ENCODE measurements at places on chromosomes 3 and 15.

DNA sequence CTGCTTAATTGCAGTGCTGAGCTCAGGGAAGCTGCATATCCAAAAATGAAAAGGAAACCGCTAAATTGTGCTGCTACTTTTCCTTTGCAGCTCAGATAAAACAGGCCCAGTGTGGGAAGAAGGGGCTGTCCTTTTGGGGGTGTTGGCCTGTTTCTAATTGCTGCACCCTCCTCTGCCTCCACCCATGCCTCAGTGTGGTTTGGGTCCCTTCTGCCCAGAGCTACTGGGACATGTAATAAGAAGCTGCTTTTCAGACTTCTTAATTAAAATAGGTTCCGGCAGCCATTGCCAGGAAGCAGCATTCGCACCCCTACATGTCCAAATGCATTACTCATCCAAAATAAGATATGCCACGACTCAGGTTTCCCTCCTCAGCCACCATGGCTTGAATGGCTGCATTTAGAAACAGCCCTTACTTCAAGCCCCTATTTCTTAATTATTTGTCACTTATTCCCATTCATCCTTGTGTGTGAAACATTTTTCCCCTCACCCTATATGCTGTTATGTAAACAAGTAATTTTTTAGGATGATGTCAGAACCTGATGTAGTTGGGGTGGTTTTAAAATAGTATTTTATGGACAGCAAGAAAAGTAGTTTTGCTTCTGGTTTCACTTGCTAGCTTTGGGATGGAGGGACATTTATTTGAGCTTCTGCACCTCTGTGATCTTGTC is 235.9 kb upstream of the CTDSPL start:
- no peak for DNase-seq

- DNase-seq = no peak
Observed at GRCh38 chr3:197022405-197023231, 7.0 kb downstream of the MELTF start.

GRCh38 chr3:8932507-8932906 is 30.8 kb downstream of the RAD18 start:
- DNase-seq = no peak

- no peak for DNase-seq
Observed at GRCh38 chr3:38645076-38645475, 4.4 kb downstream of the SCN5A start.

GRCh38 chr15:86089422-86089821 is 9.8 kb downstream of the AGBL1 start:
- DNase-seq = no peak

- DNase-seq = no peak
Observed at GRCh38 chr3:112671930-112672715, 31.2 kb upstream of the CCDC80 start.

- no peak for DNase-seq
Observed at GRCh38 chr3:193165431-193166120, 75.4 kb upstream of the PLAAT1 start.

DNA sequence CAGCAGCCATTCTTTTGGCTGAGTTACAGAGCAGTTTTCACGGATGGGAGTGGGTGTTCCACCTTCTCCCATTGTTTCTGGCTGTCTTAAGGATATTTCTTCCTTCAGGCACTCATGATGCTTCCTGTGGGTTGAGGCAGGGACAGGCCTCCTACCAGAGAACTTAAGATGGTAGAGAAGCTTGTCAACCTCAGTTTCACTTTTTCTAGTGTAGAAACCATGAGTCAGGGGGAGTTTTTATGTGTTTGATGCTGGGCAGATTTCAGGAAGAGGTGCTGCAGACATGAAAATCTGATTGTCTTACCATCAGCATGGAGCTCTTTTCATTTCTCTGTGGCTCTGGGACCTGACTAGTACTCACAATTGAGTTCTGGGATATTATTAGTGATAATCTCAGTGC is 48.7 kb upstream of the VEPH1 start:
- no peak for DNase-seq

GRCh38 chr3:12825156-12825555 is 16.2 kb downstream of the RPL32 start:
- DNase-seq = no peak

GRCh38 chr15:63042877-63043334 is 359 bp downstream of the TPM1 start:
- DNase-seq = no peak

DNA sequence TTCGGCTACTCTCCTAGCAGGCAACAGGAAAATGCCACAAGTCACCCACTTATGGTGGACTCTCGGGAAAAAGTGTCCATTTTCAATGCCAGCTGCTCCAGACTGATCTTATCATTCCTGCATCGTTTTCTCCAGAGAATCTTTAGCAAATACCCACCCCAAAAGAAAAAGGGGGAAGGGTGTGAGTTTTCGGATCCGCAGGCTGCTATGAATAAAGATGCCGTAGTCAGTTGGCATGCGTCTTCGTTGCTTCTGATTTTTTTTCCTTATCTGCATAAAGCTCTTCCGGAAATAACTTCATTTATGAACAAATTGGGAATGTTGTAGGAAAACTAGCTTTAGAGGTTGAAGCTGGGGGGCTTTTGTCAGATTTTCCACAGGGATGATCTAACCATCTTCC is 22.4 kb upstream of the VILL start:
- DNase-seq = no peak

DNA sequence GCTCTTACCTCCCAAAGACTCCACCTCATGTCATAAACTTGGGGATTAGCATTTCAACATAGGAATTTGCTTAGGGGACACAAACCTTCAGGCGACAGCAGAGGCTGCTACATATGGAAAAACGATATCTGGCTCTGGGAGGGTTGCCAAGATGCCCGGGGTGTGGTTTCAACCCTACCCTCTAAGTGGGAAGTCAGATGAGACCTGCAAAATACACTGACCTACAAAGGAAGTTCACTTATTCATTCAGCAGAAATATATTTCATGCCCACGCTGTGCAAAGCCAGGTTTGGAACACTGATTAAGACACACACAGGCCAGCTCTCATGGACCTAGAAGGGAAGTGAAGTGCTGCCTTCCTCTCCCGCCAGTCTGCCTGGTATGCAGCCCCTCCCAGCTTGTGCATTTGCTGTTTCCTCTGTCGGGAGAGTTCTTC is 239.3 kb downstream of the FEZF2 start:
- no peak for DNase-seq

GRCh38 chr3:1179146-1179545 is 86.3 kb downstream of the CNTN6 start:
- no peak for DNase-seq

- no peak for DNase-seq
Observed at GRCh38 chr15:73607843-73608242, 25.3 kb downstream of the NPTN start.

- DNase-seq = no peak
Observed at GRCh38 chr3:175606650-175607318, 747.6 kb downstream of the NAALADL2 start.

GRCh38 chr3:99777210-99777549 is 40.5 kb upstream of the CMSS1 start:
- no peak for DNase-seq

DNA sequence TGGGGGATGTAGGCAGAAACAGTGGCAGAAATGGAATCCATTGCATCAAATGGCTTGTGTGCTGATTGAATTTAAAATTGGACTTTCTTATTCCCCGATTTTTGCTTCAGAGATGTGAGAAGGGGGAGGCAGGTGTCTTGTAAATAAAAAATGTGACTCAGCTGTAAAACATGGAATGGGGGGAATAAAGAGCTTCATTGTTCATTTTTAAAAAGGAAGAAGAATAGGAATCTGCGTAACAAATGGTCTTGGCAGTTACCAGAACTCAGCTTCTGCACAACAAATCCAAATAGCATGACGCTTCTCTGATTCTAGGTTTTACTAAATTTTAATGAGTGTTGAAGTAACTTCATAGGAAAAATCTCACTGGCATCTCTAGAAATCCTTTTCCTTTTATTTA is 323.9 kb upstream of the GBE1 start:
- no peak for DNase-seq

GRCh38 chr15:81398910-81399551 is 25.0 kb upstream of the TMC3 start:
- no peak for DNase-seq

DNA sequence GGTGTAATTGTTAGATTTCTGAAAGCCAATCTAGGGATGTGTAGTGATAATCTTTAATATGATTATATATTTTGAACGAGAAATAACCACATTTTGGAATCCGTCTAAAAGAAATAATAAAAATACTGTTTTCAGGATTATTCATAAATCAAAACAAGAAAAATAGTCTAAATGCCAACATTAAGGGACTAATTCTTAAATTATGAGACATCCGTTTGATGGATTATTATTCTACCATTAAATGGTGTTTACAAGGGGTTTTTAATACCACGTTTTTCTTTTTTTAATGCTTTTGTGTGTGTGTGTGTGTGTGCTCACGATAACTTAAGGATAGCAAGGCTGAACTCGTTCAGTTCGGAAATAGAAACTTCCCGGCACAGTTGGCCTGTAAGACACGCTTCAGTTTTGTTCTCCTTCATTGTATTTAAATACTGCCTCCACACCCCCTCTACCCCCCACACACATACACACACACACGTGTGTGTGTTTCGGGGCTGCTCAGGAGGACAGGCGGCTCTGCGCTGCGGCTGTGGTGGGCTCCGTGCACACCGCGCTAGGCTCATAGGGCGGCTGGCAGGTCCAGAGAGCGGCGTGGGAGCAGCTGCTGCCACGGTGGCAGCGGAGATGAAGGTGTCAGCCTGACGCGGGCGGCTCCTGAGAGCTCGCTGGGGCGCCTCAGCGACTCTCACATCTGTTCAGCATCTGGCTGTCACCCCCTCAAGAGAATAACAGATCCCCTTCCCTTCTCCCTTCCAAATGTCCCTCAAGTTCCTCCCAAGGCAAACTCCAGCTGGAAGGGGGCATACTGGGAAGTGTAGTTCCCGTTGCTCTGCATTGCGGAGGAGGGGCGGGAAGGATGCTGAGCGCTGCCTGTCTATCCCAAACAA is 23.0 kb upstream of the ANP32A start:
- DNase-seq = peak; percentile 14

DNA sequence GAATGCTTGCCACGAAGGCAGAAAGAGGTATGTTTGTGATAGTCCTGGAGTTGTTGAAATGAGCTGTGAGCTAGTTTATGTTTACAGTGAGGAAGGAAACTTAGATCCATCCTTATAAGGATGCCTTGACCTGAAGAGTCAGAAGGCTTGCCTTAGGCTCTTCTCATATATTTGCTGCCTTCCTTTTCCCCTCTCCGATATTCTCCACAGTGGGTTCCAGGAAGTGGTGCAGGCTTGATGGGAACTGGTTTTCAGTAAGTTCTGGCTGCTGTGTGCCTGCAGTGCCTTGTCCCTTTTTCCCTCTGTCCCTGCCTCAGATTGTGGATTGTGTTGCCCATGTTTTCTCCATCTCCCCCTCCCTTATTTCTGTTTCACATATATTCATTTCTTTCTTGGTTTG is 287.3 kb upstream of the UBE2E1 start:
- no peak for DNase-seq

- no peak for DNase-seq
Observed at GRCh38 chr3:40951636-40952035, 247.7 kb upstream of the CTNNB1 start.

GRCh38 chr3:12503126-12503957 is 19.1 kb downstream of the TSEN2 start:
- DNase-seq = no peak

GRCh38 chr3:28597452-28597851 is 248.8 kb upstream of the AZI2 start:
- DNase-seq = no peak

- DNase-seq = no peak
Observed at GRCh38 chr3:73257186-73257585, 195.7 kb downstream of the EBLN2 start.

- DNase-seq = no peak
Observed at GRCh38 chr3:171245796-171246765, 214.1 kb downstream of the TNIK start.

GRCh38 chr3:137081711-137082110 is 123.9 kb downstream of the IL20RB start:
- no peak for DNase-seq

DNA sequence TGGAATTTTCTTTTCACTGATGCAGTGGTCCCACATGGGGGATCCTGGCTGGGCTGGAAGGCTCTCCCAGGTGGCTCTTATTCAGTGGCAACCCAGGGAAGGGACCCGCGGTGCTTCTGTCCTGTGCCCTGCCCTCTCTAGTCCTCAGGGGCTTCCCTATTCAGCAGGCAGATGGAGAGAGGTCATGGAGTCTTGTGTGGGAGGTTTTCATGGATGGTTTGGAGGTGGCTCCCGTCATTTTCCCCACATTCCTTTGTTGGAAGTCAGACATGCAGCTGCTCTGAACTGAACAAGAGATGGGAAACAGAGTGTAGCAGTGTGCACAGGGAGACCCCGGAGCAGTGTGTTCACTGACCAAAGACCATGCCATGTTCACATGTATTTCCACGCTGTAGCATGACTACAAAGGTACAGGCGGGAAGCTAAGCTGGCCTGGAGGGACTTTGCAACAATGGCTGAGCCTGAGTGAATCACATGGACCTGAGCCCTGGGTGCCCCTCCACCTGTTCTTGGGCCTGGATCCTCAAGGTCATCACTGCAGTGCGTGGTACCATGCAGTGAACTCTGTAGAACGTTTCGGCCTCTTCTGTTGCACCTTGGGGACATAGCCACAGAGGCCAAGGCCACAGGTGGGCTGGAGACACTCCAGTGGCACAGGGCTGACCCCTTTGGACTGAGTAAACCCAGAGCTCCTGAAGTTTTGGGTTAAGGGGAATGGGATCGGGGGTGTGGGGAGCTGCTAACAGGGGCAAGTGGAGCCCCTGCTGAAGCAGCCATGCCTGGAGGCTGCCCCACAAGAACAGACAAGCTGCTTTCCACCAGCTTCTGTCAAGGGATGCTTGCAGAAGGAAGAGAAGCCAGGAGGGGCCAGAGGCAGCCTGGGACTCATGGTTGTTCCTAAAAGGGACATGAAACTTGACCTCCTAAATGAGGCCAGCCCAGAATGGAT is 123.0 kb downstream of the ASB7 start:
- no peak for DNase-seq

GRCh38 chr15:71496336-71496955 is 313.9 kb upstream of the NR2E3 start:
- DNase-seq = no peak

DNA sequence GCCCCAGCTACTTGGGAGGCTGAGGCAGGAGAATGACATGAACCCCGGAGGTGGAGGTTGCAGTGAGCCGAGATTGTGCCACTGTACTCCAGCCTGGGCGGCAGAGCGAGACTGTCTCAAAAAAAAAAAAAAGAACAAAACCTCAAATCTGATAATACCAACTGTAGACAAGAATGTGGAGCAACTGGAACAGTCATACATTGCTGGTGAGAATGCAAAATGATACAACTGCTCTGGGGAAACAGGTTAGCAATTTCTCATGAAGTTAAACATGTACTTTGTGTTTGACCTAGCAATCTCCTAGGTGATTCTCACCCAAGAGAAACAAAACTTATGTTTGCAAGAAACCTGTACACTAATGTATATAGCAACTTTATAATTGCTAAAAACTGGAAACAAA is 4.4 kb upstream of the VHL start:
- no peak for DNase-seq

Measured in effector CD4-positive, alpha-beta T cell (primary cell).